ENCODE measurements at places on chromosomes 2 and 18.

- no peak for DNase-seq
Measured at GRCh38 chr2:15889442-15890123, 50.8 kb upstream of the MYCN start.

DNA sequence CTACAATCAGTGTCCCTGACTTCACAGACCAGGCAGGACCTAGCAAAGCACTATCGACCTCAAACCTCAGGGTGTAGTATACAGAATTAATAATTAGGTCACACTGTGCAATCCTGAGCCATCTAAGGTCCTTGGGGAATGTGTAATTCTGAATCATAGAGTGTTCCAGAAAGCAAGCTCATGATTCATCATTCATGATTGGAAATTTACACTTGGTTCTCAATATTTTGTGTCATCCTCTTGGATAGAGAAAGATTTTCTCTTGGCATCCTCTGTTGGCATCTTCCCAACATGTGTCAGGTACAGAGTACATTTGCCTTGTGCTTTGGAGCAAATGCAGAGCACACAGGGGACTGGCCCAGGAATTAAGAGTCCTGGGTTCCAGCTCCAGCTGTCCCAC is 245.0 kb upstream of the NT5C1B start:
- DNase-seq: no peak

DNA sequence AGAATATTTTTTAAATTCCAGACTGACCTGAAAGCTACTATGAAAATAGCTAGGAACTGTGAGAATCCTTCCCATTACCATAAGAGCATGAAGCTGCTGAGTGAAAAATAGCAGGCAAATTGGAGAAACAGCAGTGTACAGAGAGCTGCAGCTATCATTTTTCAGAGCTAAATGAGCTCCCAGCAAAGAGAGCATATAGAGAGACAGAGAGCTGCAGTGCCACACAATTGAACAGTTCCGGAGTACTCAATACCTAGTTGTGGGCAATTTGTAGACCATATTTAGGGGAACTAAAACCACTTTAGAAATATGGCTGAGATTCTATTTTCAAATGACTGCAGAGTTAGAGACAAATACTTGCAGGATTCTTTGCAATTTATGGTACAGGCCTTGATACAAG is 645.3 kb downstream of the STK39 start:
- DNase-seq: no peak

- peak; percentile 61 for DNase-seq
Measured at GRCh38 chr2:40477361-40477760, 25.5 kb upstream of the SLC8A1 start.

DNA sequence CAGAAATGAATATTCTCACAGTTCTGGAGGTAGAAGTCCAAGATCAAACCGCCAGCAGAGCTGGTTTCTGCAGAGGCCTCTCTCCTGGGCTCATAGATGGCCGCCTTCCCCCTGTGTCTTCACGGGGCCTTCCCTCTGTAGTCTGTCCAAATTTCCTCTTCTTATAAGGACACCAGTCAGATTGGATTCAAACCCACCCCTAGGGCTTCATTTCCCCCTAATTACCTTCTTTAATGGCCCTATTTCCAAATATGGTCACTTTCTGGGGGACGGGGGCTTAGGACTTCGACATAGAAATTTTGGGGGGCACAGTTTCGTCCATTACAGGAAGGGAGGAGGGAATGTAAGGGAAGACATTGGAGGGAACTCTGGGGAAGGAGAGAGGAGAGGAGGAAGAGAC is 132.6 kb downstream of the DDX1 start:
- DNase-seq: no peak

- no peak for DNase-seq
Measured at GRCh38 chr2:227447606-227448005, 24.4 kb upstream of the AGFG1 start.

All from MV-4-11 (cell line).